ENCODE measurements at places on chromosomes 5 and 9.

DNA sequence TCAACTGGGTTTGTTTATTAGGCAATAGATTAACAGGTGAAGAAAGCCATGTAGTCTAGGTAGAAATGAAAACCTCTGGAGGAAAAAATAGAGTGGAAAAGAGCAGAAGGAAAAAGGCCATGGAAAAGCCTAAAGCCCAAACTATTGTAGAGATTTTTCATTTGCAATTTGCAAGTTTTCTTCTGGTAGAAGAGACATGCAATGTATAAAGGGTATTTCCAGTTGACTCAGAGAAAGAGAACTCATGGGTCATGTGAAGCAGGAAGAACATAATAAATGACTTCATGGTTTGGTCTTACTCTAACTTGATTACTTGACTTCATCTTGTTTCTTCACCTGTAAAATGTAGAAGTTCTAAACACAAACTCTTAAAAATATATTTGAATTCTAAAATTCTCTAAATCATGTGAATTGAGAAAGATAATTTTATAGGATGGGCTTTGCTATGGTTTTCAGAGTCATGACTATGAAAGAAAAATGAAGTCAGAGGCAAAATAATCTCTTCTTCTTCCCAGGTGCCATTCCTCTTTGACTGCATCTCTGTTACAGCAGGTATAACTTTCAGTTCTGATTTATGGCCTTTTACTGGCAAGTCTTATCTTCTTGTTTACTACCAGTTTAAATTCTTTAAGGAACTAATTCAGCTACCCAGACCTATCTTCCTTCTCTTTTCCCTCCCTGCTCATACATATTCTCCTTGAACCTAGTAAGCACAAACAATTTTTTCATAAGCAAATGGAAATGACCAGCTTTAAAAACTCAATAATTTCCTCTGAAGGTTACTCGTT is 47.7 kb upstream of the TMC1 start:
- no peak for DNase-seq

- peak; percentile 43 for DNase-seq
These were observed 66.6 kb downstream of the ZNF474 start for GRCh38 chr5:122195802-122196394.

DNA sequence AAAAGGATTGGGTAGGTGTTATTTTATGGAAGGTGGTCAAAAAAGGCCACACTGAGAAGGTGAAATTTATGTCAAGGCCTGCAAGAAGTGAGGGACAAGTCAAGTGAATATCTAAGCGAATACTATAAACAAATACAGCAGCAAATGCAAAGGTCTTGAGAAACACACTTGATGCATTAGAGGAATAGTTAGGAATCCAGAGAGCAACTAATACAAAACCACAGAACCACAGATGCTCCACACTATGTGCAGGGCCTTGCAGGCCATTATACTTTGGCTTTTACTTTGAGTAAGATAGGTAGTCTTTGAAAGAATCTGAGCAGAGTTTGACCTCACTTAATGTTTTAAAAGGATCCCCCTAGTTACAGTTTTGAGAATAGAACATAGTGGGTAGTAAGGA is 4.6 kb downstream of the ZNF622 start:
- DNase-seq = no peak

GRCh38 chr9:86788456-86788855 is 158.8 kb downstream of the GAS1 start:
- DNase-seq = no peak

DNA sequence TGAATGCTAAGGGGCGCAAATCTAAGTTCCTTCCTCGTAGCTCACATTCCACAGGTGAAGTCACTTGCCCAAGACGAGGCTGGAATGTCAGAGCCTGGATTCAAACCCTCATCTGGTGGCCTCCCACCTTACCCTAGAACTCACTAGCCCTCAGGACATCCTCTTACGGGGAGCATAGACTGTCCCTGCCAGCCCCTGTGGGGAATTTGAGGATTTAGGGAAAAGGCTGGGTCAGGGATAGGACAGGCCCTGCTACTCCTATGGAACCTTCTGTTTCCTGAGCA is 45.0 kb downstream of the IRF1 start:
- no peak for DNase-seq

DNA sequence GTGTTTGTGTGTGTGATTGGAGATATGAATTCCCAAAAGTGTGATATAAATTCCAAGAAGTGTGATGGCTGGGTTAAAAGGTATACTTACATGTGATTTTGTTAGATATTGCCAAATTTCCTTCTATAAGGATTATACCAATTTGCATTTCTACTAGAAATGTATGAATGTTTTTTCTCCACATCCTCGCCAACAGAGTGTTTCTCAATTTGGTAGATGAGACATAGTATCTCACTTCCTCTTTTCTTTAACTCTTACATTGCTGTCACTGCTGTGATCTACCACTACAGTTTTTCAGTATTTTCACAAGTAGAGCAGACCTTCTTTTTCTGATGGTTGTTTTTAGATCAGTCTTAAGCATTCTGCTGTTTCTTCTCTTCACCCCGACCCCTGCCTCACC is 111.3 kb downstream of the FER start:
- no peak for DNase-seq

- DNase-seq = no peak
These were observed 379.4 kb downstream of the SEMA5A start for GRCh38 chr5:9166202-9167112.

GRCh38 chr5:160185626-160186360 is 43.5 kb upstream of the FABP6 start:
- no peak for DNase-seq

GRCh38 chr9:120925535-120926396 is 830 bp downstream of the TRAF1 start:
- DNase-seq = peak; percentile 54

GRCh38 chr9:129131300-129132145 is 20.3 kb downstream of the PTPA start:
- DNase-seq = no peak

- DNase-seq = no peak
These were observed 48.2 kb downstream of the P4HA2 start for GRCh38 chr5:132179405-132179804.

DNA sequence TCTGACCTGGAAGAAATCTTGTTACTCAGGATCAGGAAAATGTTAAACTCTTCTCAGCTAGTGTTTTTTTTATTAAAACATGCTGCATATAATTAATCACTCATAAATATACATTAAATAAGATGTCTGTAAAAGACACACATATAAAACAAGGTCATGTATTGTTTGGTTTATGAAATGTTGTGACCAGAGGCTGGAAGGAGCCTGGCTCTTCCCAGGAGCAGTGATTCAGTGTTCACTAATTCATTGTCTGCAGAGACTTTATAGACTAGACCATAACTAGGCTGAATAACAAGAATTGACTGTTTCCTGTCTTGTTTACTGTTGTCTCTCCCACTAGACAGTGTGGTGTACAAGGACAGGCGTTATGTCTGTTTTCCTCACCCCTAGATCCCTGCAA is 49.1 kb upstream of the ANKRD55 start:
- no peak for DNase-seq

GRCh38 chr9:114313186-114313585 is 9.7 kb upstream of the ORM1 start:
- no peak for DNase-seq

DNA sequence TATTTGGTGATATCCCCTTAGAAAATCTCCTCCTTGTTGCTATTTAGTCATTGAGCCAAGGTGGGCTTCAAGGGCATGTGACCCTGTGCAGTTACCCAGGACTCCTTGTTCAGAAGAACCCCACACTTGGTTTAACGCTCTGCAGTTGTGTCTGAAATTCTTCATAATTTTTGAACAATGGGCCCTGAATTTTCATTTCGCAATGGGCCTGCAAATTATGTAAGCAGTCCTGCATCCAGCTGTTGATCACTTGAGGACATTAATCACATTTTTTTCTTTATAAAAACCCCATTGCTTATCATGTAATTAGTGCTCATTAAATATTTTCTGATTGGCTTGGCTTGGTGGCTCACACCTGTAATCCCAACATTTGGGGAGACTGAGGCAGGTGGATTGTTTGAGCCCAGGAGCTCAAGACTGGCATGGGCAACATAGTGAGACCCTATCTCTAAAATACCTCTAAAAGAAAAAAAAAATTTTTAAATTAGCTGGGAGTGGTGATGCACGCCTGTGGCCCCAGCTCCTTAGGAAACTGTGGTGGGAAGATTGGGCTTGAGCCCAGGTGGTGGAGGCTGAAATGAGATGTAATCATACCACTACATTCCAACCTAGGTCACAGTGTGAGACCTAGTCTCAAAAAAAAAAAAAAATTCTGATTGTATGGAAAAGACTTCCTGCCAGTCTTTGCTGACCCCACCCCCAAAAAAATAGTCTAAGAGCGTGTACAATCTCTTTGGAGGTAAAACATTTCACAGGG is 194.2 kb upstream of the HAPLN1 start:
- no peak for DNase-seq

- DNase-seq = no peak
These were observed 513.0 kb upstream of the ADAMTS16 start for GRCh38 chr5:4627131-4627530.

GRCh38 chr5:167982-168660 is 23.2 kb upstream of the LRRC14B start:
- no peak for DNase-seq

DNA sequence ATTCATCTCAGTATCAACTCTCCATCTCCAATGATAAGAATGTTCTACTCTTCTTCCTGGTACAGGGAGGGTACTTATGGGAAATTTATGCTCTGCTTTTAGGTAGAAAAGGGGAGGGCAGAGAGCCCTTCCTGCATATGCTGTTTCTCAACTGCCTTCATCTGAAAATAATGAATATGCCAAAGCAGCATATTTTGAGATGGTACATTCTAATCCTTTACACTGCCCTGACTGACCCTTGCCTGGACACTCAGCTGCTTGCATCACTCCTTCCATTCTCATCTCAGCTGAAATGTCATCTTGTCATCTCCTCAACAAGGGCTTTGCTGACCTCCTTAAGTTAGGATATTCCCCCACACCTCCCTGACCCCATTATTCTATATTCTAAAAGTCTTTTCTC is 68.5 kb downstream of the ALDH7A1 start:
- DNase-seq = no peak

GRCh38 chr5:147481874-147482705 is 27.8 kb downstream of the DPYSL3 start:
- DNase-seq = no peak

GRCh38 chr5:131654776-131655175 is 19.7 kb upstream of the RAPGEF6 start:
- DNase-seq = no peak

DNA sequence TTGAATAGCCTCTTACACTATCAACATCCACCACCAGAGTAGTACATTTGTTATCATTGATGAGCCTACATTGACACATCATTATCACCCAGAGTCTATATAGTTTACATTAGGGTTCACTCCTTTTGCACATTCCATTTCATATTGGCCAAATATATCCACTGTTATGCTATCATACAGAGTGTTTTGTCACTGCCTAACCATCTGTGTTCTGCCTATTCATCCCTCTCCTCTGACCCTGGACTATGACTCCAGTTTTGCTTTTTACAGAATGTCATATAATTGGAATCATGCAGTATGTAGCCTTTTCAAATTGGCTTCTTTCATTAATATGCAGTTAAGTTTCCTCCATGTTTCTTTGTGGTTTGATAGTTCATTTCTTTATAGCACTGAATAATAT is 904.7 kb downstream of the TLE1 start:
- no peak for DNase-seq

DNA sequence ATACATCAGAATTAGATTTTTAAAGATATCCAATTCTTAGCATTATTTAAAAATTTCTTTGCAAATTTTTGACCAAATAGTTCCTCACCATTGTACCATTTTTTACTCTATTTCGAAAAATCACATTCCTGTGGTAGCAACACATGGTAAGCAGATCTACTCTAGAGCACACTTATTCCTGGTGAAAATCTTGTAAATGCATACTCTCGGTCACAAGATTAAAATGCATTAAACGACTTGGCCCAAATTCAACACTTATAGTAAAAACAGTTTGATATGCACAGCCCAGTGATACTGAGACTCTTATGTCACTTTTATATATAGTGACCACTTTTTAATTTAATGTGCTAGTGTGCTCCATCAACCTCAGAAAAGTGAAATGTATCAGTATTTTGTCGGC is 208.8 kb upstream of the TARS1 start:
- no peak for DNase-seq

GRCh38 chr9:134002796-134003195 is 10.7 kb upstream of the VAV2 start:
- DNase-seq = no peak

DNA sequence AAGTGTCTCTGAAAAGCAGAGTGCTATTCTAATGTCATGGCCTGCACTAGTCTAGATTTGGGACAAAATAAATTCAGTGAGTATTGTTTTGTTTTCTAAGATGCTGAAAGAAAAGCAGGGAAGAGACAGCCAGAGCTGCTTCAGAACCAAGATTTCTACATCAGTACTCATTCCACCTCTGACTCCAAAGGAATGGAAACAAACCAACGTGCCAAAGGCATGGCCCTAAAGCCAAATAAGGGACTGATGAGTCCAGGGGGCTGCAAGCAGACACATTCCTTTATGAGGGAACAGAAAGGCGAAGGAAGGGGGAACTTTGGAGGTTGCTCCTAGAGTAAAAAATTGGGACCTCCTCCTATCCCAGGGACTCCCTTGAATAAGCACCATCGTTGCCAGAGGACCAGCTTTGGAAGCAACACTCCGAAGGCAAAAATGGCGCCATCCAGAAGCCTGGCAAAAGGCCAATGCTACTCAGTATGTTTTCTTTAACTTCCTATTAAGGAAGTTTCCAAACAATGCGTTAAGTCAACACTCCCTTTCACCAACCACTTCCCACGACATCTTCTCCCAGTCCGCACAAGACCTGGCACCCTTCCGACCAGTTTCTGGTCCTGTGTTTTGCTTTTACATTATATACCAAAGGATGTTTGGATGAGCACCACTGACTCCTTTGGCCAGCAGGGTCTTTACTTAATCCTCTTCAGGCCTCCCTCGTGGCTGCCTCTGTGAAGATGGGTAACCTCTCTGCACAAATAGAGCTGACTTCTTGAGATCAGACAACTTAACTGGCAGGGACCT is 31.6 kb downstream of the ADAM19 start:
- DNase-seq = no peak

DNA sequence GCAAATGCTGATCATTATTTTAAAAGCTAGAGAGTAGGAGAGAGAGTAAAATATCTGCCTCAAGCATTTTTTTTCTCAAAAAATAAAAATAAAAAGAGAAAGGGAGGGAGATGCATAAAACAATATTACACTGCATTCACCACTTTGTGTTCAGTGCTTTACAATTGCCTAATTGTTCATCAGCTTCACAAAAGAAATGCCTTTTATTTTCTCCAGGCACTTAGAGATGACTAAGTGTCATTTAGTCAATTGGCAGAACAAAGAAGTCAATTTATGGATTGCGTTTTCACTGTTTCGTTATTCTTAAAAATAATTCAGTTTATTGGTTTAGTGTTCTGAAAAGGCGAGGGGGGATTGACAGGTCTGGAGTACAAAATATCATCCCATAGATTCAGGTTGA is 232.5 kb upstream of the CCNH start:
- no peak for DNase-seq

- DNase-seq = peak; percentile 45
These were observed 11.0 kb downstream of the SPINK14 start for GRCh38 chr5:148179234-148179824.

GRCh38 chr9:129853614-129854013 is 18.4 kb downstream of the USP20 start:
- no peak for DNase-seq

GRCh38 chr5:17766031-17766430 is 131.8 kb downstream of the TAF11L14 start:
- no peak for DNase-seq

- DNase-seq = no peak
These were observed 1538.5 kb upstream of the CDH6 start for GRCh38 chr5:29654954-29655353.

- no peak for DNase-seq
These were observed 86.7 kb downstream of the SLC44A1 start for GRCh38 chr9:105331160-105331559.

Data from Panc1 (cell line).